ENCODE measurements at places on chromosomes 11 and 22.

GRCh38 chr11:133501643-133502539 lies 30.4 kb downstream of the OPCML start:
- no peak for DNase-seq

DNA sequence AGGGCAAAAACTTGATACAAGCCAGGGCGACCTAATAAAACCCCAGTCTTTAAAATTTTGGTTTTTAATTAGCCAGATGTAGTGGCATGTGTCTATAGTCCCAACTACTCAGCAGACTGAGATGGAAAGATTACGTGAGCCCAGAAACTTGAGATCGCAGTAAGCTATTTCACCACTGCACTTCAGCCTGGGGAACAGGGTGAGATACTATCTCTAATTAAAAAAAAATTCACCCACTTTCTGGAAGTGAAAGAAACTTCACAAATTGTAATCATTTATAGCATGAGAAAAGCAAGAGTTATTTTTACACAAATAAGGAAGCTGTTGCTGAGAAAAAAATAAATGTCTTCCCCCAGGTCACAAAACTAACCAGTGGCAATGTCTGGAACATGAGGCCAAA lies 882 bp upstream of the GLYATL2 start:
- DNase-seq: no peak

DNA sequence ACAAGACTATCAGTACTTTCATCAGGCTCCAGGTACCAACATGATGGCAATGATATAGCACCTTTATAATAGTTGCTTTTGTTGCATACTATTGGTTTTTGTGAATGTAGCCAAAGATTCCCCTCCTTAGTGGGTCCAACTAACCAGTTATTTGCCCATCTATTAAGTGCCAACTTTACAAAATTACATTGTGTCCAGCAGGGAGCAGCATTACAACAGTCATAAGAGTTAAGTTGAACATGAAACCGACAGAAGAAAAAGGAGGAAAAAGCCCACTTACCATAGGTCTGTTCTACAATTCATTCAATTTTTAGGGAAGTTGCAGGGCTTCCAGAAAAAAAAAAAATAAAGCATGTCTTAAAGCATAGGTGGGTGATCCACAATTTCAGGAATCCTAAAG lies 21.6 kb downstream of the IMMP1L start:
- no peak for DNase-seq

DNA sequence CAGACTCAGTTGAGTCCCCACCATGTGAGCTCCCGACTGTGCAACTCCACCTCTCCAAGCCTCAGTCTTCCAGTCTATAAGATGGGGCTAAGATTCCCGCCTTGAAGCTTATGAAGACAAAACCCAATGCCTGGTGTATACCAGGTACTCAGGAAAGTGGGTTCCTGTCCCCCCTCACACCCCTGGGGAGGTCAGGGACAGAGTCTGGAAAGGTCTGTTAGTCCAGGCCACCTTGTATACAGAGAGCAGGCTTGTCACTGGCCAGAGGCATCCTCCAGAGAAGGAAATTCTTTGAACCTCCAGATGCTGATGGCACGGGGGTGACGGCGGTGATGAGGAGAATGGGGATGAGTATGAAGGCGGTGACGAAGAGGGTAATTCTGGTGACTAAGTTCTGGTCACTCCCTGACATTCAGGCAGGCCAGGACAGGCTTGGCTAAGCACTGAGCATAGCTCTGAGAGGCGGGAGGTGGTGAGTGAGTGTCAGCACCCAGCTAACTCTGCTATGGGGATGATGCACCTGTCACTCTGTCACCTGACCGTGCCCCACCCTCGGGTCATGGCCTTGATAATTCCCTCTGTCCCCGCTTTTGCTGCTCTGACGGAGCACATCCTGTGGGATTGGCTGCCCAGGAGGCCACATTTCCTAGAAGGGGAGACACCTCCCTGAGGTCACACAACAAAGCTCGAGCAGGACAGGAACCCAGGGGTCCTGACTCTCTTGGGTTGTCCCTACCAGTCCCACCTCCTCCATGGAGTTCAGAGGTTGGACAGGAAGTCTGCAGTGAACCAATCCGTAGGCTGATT lies 30.9 kb upstream of the CSNK1E start:
- no peak for DNase-seq

DNA sequence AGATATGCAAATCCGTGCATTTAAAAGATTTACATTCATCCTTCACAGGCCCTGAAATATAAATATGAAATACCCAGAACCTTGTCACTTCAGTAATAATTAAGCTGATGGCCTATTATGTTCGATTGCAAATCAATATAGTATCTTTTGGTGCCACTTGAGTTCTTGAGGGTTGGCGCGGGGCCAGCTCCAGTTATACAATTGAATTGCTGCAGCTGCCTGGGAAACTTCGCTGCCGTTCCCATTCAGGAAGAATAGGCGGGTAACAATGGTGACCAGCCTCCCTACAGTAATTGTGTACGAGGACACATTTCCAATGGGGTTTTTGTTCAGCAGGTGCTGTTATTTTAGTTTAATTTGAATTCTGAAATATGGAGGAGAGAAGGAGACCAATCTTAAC lies 451.2 kb downstream of the INSC start:
- no peak for DNase-seq

DNA sequence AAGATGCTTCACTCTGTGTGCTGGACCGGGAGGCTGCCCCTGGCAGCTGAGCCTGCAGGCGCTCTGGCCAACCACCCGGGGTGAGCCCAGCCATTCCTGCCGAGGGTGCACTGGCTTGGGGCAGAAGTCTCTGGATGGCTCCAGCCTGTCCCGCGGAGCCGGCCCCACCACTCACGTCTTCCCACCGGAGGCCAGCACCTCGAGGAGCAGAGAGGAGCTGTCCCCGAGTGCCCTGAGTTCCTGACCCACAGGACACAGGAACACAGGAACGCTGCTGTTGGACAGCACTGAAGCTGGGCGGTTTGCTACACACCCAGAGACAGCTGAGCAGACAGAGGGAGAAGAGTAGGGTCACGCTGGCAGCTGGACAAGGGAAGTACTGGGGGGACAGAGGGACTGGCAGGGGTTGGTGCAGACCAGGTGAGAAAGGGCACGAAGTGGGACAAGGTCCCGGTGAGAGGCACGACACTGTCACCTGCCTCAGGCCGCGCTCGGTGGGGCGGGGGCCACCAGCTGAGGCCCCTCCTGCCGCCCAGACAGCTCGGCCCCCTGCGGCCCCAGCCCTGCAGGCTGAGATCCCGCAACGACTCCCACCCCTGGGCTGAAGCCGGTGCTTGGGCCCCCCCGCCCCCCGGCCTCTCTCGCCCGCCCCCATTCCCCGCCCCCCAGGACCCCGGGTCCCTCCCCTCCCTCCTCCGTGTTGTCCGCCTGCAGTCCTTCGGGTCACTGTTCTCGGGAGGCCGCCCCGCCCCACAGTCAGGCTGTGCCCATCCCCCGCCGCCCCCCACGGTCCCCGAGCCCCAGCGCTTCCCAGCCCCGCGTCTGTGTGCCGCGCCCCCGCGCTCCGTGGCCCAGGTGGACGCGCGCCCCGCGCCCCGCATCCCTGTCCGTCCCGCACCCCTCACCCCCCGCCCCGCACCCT lies 624 bp upstream of the B4GALNT4 start:
- no peak for DNase-seq

DNA sequence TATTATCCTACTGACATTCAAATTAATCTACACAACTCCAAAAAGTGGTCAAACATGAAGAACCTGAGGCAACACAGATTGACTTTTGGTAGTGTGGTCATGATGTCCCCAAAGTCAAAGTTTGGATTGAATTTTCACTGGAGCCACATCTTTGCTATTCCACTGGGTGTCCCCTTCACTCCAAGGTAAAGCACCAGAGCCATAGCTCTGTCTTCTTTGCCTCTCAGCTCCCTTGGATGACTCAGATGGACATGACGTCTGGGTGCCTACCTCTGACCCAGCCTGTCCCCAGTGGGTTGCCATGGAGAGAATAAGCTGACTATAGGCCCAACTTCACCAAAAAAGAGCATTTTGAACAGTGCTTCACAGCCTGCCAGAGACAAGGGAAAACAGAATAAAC lies 57.4 kb upstream of the ARHGAP42 start:
- DNase-seq: no peak
